GM04504 (cell line): ENCODE measurements at places on chromosomes 13 and 19.
A peak's percentile ranks its signal among the peaks of the same experiment; 100 is the strongest.

- DNase-seq: peak; percentile 79
Measured at GRCh38 chr13:45082964-45083363, 37.3 kb upstream of the GTF2F2 start.

DNA sequence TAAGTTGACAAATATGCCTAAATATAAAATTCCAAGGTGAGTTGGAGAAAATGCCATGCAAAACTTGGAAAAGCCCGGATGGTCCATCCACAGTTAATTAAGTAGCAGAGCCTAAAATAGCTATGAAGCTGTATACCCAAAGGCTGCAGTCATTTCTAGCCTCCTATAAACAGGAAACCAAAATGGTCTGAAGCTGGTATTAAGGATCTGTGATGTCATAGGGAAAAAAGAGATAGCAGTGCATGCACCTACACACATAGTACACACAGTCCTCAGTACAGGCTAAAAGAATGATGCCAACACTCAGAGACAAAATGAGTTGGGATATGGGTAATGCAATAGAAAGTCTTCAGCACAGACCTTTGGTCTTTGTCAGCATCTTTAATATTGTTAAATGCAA lies 736.9 kb downstream of the EFNB2 start:
- DNase-seq: no peak

DNA sequence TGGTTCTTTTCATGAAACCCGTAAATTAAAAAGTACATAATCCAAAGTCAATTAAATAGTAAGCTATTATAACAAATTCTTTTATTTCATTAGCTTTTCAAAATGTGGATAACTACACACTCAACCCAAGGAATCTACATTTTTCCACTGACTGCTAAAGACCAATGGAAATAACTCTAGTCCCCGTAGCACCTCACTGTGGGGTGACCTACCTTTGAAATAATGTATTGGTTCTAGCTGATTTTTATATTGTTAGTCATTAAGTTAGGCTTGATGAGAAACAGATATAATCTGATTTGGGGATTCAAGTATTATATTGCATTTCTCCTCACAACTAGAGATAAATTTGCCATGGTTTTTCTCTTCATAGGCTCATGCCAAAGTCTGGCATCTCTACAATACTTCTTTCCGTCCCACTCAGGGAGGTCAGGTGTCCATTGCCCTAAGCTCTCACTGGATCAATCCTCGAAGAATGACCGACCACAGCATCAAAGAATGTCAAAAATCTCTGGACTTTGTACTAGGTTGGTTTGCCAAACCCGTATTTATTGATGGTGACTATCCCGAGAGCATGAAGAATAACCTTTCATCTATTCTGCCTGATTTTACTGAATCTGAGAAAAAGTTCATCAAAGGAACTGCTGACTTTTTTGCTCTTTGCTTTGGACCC lies 37.3 kb downstream of the KL start:
- no peak for DNase-seq

DNA sequence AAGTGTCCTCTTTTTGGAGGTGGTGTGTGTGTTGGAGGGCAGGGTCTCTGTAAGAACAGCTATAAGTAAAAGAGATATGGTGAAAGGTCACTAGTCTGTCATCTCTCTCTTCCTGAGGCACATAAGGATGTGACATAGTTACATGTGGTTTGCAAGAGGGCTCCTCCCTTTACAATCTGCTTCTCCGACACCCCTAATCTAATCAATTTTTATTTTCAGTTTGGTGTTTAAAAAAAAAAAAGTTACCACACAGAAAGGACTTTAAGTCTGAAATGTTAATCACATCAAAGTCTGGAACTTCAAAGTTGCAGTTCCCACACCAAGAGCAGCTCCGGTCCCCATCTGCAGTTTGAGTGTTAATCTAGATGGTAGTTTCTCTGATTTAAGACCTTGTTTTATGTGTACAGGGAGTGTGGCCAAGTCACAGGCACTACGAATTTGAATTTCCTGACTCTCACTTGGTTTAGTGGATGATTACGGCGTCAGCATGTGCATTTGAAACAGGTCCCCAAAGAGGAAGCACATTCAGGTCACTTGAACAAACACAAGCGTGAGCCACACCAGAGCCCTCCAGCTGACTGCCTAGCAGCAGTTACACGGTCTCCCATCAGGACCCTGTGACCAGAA lies 53.1 kb downstream of the FOXO1 start:
- peak; percentile 8 for DNase-seq

GRCh38 chr13:24788538-24788937 lies 24.6 kb downstream of the RNF17 start:
- no peak for DNase-seq

- DNase-seq: no peak
Measured at GRCh38 chr13:108033800-108034707, 181.3 kb downstream of the LIG4 start.

GRCh38 chr19:15276620-15277215 lies 44.5 kb upstream of the EPHX3 start:
- no peak for DNase-seq

GRCh38 chr19:51422053-51422448 lies 4.6 kb upstream of the SIGLEC10 start:
- no peak for DNase-seq

DNA sequence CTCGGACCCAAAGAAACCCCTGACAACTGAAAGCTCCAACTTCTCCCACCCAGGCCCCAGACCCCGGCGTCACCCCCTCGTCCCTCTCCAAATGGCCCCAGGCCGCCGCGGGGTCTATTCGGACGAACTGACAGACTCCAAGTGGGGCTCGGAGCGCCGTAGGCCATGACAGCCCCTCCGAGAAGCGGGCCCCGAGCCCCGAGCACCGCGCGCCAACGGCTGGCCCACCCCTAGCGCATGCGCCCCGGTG lies 360 bp downstream of the DDX39A start:
- DNase-seq: no peak
